ENCODE measurements at places on chromosomes 1 and 21.

DNA sequence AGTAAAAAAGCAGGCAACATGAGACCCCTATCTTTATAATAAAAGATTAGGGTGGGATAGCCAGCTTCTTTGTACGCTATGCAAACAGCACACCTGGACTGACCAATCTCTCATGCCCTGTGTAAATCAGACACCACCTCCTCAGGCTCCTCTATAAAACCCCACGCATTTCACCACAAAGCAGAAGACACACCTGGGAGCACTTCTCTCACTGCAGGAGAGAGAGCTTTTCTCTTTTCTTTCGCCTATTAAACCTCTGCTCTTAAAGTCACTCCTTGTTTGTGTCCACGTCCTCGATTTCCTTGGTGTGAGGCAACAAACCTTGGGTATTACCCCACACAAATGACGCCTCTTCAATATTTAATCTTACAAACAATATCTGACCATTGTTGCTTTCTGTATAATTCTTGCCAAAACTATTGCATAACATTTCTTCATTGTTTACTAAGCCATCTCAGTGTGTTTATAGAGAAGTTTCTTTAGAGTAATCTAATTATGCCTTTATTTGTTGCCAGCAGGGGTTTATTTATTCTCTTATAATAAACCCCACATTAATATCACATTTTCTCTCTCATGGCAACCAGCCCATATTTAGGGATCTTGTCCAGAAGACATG is 31.6 kb upstream of the NUF2 start:
- DNase-seq = no peak

DNA sequence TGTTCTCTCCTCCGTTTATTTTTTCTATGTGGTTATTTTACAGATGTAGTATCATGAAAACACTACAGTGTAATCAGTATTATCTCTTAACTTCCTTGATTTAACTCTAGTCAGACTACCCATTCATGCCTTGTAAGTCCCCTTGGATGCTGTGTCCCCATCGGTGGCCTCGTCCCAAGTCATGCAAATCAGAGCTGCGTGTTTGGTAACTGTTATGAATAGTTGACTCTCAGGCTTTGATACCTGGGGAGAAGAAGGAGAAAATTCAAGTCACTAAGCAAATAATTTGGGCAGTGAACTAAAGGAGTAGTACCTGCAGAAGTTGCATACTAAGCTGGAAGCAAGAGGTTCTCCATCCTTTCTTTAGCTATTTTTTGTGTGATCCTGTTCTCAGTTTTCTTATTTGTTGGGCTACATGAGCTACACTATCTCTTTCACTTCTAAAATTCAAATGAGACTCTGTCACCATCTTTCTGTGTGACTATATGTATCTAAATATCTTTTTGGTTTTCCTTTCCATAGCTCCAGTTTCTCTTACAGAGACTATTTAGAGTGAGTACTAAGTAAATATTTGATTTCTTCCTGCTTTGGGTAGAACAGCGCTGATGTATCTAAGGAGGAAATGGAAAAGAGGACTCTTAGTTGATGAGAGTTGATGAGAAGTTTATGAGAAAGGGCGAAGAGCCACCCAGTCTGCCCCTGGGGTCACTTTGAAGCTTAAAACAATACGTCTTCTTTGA is 50.9 kb downstream of the VANGL2 start:
- no peak for DNase-seq

DNA sequence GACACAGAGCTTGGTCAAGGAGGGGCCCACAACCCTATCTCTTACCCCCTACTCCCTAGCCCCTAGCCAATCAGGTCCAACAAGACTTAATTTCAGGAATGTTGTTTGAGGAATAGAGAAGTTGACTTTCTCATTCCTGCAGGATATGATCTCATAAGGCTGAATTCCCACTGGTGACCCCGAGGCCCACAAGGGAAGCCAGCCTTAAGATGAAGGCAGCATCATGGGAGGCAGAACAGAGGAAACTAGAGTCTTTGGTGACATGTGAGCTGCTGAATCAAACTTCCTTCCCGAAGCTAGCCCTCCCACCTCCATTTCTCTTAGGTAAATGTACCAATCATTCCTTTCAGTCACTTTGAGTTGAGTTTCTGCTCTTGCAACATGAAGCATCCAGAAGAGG is 9.1 kb upstream of the PDIK1L start:
- DNase-seq = no peak

- no peak for DNase-seq
Measured at GRCh38 chr1:61403679-61404596, 321.0 kb downstream of the TM2D1 start.

DNA sequence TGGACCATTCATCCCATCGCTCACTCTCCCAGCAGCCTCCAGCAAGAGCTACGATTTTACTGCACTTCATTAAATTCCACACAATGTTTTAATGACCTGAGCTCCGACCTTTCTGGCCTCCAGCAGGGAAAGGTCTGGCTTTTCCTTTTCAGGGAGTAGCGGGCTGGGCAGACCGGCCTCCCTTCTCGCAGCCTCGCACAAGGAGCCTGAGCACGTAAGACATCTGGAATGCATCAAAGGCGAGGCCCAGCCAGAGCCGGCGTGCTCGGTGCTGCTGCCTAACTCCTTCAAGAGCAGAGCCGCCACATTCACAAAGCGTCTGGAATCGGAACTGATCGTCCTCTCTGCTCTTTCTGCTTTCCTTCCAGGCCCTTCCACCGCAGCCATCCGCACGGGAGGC is 32.5 kb upstream of the FHAD1 start:
- no peak for DNase-seq

- DNase-seq = no peak
Measured at GRCh38 chr21:44958471-44959191, 18.8 kb downstream of the SLX9 start.

DNA sequence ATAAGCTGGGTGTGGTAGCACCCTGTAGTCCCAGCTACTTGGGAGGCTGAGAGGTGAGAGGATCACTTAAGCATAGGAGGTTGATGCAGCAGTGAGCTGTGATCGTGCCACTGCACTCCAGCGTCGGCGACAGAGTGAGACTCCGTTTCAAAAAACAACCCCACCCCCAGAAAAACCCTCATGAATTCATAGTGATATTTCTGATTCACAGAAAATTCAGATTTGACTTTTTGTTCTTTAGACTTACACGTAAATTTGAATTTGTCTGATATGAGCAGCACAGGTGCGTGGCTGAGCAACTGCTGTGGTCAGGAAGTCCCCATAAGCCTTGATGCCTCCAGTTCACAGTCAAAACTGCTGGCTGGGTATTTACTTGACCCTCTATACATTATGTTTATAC is 10.0 kb upstream of the MORC3 start:
- DNase-seq = no peak

DNA sequence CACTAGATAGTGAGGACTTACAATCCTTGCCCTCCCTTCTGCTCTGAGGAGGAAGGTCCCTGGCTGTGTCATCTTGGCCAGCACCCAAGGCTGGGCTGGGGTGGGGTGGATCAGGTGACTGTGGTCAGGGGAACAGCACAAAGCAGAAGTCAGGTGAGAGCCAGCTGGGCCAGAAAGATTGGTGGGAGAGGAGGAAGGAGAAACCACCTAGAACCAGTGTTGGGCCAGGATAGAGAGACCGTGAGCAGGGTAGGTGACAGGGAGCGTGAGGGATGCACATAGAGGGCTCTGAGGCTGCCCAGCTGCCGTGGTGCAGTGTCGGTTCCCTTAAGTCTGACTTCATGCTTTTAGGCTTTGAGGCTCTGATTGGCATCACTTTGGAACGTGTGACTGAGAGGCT is 22.7 kb downstream of the NCF2 start:
- DNase-seq = no peak

DNA sequence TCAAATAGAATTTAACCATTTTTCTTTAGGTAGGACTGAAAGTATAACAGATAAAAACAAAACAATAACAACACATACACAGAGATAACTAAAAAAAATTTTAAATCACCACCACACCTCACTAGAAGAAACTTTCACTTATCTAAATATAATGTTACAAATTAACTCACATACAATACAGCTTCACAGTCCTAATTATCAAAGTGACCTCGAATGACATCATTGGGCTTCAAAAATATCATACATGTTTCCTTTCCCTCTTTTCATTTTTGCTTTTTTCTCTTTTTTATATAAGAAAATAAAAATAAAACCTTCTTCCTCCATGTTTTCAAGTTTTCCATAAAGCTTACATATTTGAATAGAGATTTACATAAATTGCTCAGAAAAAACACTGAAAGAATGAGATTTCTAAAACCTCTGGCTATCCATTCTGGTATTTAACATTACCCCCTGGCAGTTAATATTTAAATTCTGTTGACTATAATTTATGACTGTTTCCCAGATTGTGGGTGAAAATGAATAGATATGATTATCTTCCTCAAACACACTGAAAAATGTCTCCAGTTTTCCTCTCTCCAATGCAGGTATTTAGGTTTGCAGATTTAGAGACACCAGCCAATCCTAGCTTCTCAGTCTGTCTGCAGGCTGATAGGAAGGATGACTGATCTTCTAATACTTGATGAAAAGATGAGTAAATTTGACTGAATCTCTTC is 40.5 kb upstream of the SLC19A2 start:
- DNase-seq = no peak

- no peak for DNase-seq
Measured at GRCh38 chr1:41448821-41449220, 35.7 kb downstream of the EDN2 start.

DNA sequence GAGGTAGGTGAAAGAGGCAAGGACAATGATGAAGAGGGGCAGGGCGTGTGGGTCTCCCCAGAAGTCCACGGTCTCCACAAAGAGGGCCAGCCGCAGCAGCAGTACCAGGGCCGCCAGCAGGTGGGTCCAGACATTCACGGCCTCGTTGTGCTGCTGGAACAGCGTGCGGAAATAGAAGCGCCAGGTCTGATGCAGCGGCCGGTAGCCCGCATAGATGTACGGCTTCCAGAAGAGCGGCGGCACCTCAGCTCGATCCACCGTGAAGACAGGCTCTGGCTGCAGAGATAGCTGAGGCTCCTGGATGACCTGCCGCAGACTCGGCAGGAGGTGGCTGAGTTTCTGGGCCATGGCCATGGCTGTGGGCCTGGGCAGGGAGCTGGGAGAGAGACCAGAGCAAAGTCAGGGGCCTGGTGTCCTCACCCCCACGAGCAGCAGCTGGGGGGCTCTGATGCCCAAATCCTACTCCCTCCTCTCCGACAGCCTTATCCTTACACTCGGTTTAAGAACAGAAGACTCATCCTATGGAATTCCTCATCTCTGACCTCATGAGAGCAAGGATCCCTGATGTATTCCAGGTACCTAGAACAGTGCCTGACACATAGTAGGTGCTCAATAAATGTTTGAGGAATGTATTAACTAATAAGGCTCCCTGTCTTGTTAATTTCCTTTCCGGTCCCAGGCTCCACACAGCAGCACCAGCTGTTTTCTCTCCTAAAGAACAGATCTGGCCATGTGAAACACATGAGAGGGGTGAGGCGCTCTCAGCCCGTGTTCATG is 4.4 kb upstream of the AUNIP start:
- no peak for DNase-seq

- DNase-seq = no peak
Measured at GRCh38 chr1:99662539-99663080, 16.7 kb downstream of the PALMD start.

GRCh38 chr1:43277116-43277876 is 7.5 kb downstream of the TMEM125 start:
- no peak for DNase-seq

DNA sequence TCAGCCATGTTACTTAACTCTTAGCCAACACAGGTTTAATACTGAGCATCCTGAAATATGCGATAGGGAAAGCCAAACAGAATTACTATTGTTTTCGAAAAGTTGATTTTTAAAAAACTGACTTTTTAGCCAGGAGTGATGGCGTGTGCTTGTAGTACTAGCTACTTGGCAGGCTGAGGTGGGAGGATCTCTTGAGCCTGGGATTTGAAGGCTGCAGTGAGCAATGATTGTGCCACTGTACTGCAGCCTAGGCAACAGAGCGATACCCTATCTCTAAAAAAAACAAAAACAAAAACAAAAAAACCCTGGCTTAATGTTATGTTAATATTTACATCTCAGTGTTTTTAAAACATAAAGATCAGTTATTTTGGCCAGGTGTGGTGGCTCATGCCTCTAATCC is 16.7 kb downstream of the NMNAT1 start:
- DNase-seq = no peak

DNA sequence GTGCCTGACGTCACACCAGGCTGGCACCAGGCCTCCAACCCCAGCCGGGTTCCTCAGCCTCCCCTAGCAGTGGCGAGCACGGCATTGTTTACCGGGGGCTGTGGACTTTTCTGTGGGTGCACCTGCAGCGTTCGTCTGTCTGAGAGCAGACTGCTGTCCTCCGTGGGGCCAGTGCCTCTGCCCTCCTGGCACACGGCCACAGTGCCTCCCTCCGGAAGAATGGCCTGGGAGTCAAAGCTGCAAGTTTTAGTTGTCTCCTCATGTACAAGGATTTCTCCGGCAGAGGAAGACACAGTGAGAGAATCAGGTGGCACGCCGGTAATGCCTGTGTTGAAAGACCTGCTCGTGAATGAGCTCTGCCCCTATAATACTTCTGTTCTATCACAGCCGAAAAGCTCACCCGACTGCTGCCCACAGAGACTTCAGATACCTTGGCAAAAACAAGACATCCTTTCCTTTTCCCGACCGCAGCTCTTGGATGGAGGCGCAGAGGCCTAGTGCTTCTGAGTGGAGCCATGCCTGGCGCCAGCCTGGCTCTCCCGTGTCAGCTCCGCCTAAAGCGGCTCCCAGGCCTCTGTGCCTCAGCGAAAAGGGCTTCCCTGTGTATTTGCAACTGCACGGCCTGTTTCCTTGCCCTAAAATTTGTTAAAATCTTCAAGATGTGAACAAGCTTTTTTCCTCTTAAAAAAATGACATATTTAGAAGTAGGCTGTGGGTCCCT is 71.4 kb downstream of the AGPAT3 start:
- DNase-seq = no peak

DNA sequence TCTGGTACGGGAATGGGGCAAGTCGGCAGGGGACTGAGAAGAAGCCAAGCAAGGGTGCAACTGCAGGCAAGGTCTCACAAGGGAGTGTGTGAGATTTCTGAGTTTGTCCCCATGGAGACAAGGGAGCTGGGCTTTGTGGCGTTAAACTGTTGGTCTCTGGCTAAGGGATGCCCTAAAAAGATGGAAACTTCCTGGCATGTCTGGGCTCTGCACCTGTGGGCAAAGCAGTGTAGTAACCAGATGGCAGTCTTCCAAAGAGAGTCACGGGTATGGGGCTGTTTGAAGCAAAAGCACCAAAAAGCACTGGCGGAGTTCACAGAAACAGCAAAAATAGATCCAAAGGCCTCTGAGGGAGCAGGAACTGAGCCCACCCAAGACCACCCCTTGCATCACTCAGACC is 104.8 kb upstream of the SLC44A3 start:
- DNase-seq = no peak

DNA sequence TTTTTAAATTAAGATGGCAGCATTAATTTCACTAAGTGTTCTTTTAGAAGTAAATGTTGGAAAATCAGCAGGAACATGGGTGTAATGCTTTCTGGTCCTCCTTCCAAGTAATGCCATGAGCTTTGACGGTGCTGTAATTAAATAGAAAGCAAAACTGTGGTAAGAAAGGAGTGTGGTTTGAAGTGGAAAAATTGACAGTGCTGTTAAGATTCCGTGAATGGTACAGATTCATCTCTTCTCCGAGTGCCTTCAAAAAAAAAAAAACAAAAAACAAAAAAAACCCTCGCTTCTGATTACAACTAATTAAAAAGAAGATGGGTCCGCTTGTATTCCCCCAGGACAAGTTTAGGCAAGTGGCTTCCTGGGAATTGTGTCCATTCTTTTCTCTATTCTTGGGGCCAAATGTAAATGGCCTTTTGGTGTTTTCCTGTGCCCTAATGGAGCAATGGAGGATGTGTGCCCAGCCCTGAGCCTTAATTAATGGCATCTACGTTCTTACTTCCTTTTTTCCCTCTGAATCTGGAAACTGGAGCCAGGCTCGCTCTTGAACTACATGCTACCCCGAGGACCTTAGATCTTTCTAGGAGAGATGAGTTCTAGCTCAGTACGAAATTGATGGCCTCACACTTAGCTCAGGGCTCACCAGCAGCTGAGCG is 5.1 kb downstream of the LMO4 start:
- DNase-seq = no peak

Data from stimulated activated CD4-positive, alpha-beta T cell treated with anti-CD3 and anti-CD28 coated beads, Interleukin-12 subunit alpha, Interleukin-12 subunit beta, amount 100 ng/mL, for 24 hours (primary cell).